CD4-positive, CD25-positive, alpha-beta regulatory T cell (primary cell): ENCODE measurements at places on chromosomes 4 and X. TPM values are rescaled to one million over a fixed set of nuclear protein-coding genes. Genes with fewer than 3 reads are reported as not detected.

GRCh38 chrX:70386235-70386634 is 36.9 kb upstream of the GDPD2 start:
- DNase-seq: no peak

GRCh38 chr4:139556071-139556723 is at the start of gene SETD7:
Gene SETD7 (minus strand): TSS chr4:139556219. CDS start chr4:139556137, 82 bp downstream.
- peak; percentile 74 for DNase-seq

DNA sequence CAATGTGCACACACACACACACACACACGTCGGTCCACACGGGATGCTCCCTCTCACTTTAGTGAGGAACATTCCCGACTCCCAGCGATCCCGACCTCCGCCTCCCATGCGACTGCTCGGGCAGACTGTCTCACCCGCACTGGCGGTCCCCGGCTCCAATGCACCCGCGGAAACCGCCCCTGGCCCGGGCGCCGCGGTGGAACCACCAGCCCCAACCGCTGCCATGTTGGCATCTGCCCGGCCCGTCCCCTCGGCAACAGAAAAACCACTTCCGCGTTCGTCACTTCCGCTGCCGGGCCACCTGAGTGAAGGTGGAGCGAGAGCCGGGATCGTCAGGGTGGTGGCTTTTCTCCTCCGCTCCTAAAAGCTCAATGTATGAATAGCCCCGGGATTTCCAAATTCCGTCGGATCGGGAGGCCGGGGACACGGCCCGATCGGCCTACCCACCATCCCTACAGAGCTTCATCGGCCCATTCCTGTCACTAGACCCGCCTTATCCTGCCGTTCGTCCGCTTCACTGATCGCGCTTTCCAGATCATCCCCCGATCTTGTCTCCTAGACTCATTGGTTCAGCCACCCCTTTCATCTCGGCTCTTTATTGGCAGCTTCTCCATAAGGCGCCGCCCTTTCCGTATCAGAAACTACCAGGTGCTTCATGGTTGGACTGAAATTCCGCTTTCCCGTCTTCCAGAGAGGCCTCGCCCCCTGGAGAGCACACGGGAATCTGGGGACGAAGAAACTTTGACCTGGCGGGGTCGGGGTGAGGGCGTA is at the start of gene SLC35A2:
Gene SLC35A2 (minus strand): TSS at position 235 of the 771 bp plus-strand sequence. CDS start 10 bp downstream, at position 225.
- peak; percentile 90 for DNase-seq

DNA sequence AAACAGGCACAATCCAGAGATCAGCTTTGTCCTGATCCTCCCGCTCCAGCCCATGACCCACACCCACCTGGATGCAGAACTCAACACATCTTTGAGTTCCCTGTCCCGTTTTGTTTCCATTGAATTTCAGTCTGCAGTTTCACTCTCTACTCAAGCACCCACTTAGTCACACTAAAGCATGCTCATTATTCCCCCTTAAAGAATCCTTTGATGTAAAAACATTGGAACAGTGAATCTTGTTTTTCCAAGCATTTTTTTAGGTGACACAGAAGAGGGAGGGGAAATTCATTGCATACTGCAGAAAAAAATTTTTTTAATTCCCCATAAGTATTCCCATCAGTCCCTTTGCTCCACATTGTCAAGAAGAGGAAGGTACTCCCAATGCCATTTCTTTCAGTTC is 249.7 kb upstream of the TTC29 start:
- DNase-seq: no peak

GRCh38 chr4:180669680-180670079 is 1573.5 kb upstream of the TENM3 start:
- DNase-seq: no peak

- no peak for DNase-seq
Observed at GRCh38 chr4:181524499-181524898, 718.7 kb upstream of the TENM3 start.

GRCh38 chr4:188960411-188961093 is 821.3 kb downstream of the TRIML1 start:
- DNase-seq: no peak

The FMR1NB gene
- not detected for total RNA-seq

DNA sequence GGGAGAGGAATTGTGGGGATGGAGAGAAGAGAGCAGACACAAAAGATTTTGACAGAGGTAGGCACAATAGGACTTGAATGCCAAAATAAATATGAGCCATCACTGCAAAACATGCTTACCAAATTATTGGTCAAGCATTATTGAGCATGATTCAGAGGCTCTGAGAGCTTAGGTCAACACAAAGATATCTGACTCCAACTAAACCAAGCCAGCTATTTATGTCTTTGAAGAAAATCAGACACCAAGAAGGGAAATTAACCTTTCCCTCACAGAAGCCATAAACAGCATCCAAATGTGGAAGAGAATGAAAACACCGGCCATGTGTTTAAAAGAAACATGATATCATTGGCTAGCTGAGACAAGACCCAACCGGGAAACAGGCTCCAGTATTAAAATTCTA is 323.2 kb downstream of the RAB28 start:
- DNase-seq: no peak

DNA sequence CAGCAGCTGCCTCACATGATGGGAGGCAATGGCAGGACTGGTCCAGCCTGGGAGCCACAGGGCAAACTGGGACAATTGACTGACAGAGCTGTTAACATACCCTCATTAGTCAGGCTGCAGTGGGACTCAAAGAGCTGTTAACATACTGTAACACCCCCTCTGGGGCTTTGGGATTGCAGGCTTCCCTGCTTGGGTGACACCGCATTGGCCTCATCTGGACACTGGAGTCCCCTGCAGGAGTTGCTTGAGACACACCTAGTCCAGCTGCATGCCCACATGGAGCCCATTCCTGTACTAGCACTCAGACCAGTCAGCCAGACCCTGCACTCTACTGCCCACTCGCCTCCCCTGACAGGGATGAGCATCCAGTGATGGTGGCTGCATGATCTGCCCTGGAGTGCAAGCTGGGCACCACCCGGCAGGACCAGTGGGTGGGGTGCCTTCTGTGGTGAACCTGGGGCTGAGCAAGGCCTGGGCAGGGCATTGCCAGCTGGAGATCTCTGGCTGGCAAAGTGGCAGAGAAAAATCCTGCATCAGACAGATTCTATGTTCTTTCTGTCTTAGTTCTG is 138.8 kb downstream of the DTHD1 start:
- DNase-seq: no peak

GRCh38 chrX:110402091-110402849 is 43.6 kb downstream of the RTL9 start:
- DNase-seq: no peak

The GPRASP3 gene
- 2.1 TPM for total RNA-seq

The STATH gene
- not detected for total RNA-seq

The TTC29 gene
- total RNA-seq: not detected

GRCh38 chr4:26289401-26289800 is 31.4 kb upstream of the RBPJ start:
- DNase-seq: no peak

DNA sequence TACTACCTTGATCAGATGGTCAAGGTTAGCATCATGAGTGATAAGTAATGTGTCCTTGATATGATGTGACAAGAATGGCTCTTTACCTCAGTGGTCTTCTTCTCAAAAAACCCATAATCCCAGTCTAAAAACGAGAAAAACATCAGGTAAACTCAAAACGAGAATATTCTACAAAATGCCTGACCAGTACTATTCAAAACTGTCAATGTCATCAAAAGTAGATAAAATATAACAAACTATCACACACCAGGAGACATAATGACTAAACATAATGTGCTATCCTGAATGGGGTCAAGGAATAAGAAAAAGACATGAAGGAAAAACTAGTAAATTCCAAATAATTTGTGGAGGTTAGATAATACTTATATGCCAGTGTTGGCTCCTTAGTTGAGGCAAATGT is 85.2 kb upstream of the PDHA2 start:
- no peak for DNase-seq

The NDST3 gene
- total RNA-seq: not detected

The ATP1B4 gene
- not detected for total RNA-seq

GRCh38 chrX:16963216-16963615 is 16.8 kb downstream of the REPS2 start:
- no peak for DNase-seq

DNA sequence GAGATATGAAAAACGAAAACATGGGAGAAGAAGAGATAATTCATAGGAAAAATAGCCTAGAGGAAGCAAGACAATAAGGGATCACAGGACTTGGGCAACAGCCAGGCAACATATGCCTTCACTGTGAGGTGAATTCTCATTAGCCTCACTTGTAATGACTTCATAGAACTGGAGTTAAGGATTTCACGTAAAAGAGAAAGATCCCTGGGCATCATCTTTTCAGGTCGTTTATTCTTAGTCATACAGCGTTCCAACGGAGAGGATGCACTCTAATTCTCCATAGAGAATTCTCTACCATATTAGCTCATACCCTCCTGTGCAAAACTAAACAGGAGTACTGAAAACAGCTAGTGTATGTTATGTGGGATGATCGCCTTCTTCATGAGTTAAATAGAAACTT is 1.4 kb downstream of the PRKG2 start:
- DNase-seq: no peak

DNA sequence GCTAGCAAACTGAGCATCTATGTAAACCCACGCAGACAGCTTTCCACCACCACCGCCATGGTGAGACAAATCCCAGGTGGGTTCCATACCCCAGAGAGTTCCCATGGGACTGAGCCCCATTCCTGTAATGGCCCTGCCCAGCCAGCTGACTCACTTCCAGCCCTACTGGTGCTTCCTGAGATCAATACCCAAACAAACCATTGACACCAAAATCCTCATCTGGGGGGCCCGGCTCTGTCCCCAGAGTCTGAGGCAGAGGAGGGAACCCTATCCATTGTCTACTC is 30.1 kb upstream of the JAKMIP1 start:
- no peak for DNase-seq

DNA sequence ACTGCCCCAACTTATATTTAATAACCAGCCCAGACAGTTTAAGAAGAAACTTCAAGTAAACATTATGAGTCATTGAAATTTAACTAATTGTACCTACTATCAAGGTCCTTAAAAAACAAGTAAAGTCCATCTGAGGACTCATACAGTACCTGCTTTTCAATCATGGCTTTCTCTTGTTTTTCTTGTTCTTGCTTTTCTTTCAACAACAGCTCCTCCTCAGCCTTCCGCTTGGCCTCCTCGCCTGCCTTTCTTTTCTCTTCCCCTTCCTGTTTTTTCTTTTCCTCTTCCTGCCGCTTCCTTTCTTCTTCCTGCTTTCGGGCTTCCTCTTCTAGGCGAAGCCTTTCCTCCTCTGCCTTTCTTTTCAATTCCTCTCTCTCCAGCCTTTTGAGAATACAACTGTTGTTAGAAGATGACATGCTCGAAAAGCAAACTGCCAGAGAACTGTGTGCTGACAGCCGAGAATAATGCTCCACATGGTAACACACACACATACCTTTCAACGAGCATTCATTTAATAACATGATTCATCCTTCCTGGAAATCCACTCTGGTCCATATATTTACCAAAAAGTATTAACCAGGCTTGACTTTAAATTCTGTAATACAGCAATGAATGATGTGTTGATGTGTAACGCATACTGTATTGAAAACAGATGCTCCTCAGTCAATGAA is 25.2 kb upstream of the BCLAF3 start:
- DNase-seq: no peak

GRCh38 chr4:170049766-170050165 is 23.6 kb upstream of the MFAP3L start:
- no peak for DNase-seq

The HTN3 gene
- not detected for total RNA-seq

The ALAS2 gene
- not detected for total RNA-seq

DNA sequence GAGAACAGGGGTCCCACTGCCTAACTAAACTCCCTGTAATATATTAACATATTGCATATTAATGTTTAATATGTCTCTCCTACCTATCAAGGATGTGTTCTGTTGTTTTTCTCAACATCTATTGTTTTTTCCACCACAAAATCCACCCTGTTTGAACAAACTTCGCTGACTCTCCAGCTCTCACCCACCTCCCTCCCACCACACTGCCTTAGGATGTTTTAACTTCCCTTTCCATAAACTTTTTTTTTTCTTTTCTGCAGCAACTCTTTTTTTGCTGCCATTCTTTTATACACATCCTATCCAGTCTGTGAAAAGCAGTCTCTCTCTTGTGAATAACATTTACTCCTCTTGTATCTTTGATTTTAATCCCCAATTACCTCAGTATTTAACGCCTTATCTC is 226.1 kb downstream of the PCDH7 start:
- DNase-seq: no peak

DNA sequence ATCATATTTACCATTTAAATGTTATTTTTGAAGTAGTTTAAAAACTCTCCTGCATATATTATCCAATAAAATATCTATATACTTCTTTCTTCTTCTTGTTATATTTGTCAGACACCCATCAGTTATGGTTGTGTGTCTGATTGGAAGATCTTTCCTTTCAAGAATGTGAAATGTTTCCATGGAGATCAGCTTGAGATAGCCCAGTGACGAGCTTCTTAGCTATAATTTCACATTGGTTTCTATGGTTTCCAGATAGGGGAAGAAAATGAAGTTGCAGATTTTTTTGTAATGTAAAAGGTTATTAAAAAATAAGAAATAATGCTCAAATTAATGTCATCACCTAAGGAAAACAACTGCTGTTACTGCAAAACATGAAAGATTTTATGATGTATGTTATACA is 189.0 kb downstream of the COX7B2 start:
- no peak for DNase-seq

- peak; percentile 55 for DNase-seq
Observed at GRCh38 chr4:52983563-52984303, 121.6 kb downstream of the RASL11B start.

GRCh38 chr4:54614149-54614548 is 43.6 kb upstream of the KIT start:
- DNase-seq: no peak

DNA sequence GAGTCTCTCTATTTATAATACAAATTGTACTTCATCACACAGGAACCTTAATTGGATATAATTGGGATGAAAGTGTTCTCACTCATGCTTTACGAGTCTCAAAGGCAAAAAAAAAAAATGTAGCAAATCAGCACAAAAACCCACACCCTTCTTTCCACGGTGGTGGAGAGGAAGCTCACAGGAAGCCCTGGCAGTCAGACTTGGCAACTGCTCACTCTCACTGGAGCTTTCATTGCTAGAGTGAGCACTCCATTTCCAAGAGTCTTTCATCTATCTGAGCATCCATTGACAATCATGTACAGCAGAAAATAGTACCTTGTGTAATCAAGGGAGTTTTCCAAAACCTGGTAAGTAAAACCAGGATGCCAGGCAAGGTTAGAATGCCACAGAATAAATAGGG is 2159.4 kb upstream of the AGA start:
- no peak for DNase-seq

GRCh38 chr4:116015549-116015948 is 902.1 kb upstream of the NDST4 start:
- no peak for DNase-seq

GRCh38 chr4:8419222-8420041 is 21.1 kb downstream of the ACOX3 start:
- DNase-seq: no peak

DNA sequence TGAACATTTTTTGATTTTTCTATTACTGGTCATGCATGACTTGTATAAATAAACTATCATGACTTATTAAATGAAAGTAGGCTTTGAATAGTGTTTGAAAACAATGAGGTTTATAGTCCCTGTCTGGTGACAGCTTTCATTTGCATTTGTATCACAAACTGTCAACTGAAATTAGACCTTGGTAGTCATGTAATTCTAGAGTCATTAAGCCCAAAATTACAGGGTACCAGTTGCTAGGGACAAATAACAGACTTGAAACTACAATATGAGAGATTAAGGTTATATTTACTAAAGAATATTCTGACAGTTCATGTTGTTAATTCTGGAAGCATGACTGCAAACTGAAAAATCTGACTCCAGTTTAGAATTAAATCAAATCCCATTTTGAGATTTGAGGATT is 9.2 kb upstream of the VAMP7 start:
- DNase-seq: no peak

- DNase-seq: no peak
Observed at GRCh38 chr4:54780149-54780495, 122.4 kb downstream of the KIT start.
